ENCODE measurements at places on chromosomes 2 and 18.

DNA sequence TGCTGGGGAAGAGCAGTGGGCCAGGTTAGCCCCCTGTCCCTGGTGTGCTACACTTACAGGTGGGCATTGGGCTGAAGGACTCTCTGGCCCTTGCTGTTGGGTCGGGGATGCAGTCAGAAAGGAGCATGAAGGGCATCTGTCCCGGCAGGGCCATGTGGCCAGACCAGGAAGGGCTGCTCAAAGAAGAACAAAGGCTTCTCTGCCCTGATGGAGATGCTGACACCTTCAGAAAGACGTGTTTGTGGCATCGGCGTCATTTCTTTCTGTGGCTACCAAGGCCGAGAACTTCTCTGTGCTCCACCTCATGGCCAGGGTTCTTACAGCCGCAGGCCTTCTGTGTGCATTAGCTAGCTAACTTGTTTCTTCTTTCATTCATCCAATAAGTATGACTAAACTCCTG is 239.1 kb downstream of the FAM210A start:
- DNase-seq, result no peak

GRCh38 chr2:70942396-70943204 is 6.9 kb downstream of the ATP6V1B1 start:
- DNase-seq, result no peak

- no peak for DNase-seq
These were observed 87.8 kb downstream of the PDE11A start for GRCh38 chr2:177984749-177985148.

DNA sequence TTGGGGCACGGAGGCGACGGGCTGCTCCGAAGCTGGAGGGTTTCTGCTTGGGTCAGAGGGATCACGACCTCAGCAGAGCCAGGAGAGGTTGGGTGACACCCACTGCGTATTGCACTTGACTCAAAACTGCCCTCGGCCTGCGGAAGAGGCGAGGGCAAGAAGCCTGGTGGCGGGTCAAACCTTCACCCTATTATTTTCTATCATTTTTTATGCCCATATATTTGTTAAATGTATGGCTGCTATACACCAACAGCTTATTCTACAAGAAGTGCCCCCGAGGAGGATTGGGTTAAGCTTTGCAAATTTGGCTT is 12.6 kb upstream of the SATB2 start:
- no peak for DNase-seq

- DNase-seq, result no peak
These were observed 80.3 kb downstream of the THNSL2 start for GRCh38 chr2:88250404-88250803.

DNA sequence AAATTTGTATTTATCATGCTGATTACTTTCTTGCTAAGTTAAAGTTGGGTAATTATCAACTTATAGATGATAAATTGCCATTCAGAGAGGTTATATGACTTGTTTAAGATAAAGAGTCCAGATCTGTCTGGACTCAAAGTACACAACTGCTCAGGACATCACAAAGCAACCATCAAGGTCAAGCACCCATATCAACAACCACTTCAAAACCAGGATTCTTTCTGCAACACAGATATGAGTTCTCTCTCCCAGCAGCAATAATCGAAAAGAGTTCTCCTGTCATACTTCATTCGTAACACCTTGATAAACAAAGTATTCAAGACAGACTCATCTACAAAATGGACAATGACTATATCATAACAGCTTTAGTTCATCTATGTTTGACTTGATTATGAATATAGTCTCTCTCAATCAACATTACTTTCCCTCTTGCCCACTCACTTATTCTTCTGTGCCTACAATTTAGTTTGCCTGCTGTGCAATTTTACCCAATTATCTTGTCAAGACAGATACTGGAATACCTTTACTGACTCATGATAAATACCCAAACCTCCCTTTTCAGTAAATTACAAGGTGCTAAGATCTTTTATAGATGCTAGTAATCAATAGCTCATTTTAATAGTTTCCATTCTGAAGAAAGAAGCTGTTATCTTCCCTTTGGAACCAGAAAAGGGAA is 281.8 kb downstream of the NBAS start:
- DNase-seq, result no peak

- DNase-seq, result no peak
These were observed 298.3 kb downstream of the RBM43 start for GRCh38 chr2:150963336-150963735.

- DNase-seq, result no peak
These were observed 3.4 kb upstream of the RTP5 start for GRCh38 chr2:241865957-241866789.

GRCh38 chr2:138823666-138824065 is 43.5 kb upstream of the NXPH2 start:
- DNase-seq, result no peak

- no peak for DNase-seq
These were observed 46.5 kb upstream of the ST3GAL5 start for GRCh38 chr2:85935170-85935745.

- no peak for DNase-seq
These were observed 658.0 kb upstream of the CDH2 start for GRCh38 chr18:28834889-28835288.

Measured in LNCaP clone FGC (cell line).